NCI-H2171 (cell line): ENCODE measurements at places on chromosomes 1 and 21.

DNA sequence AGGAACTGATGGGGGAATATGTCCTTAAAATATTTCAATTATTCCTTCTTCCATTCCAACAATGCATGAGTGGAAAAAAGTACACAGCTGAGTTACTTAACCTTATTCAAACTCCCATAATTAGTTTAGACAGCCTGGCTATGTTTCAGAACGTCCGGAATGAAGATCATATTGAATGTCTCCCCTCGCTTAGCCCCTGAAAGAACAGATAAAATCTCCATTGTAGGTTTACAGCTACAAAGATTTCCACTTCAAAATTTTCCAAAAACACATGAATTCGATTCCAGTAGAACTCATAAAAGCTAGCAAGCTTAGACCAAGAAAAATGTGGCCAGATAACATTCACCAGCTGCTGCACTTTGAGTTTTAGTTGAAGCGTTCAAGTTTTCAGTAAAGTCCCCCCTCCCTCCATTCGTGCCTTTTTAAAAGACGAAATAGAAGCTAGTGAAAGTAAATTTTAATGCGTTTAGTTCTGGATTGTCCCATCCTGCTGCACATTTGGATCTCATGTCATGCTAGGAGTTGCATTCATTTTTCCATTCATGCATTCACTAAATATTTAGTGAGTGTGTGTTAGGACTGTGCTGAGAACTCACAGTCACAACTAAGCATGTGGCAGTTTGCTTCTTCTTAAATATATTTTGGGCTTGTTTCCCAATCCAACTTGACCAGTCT lies 29.4 kb upstream of the SSX2IP start:
- no peak for DNase-seq

- DNase-seq, result no peak
Observed at GRCh38 chr1:44594871-44595735, 79.2 kb downstream of the TMEM53 start.

GRCh38 chr1:40592107-40592803 lies 60.8 kb downstream of the ZNF684 start:
- no peak for DNase-seq

DNA sequence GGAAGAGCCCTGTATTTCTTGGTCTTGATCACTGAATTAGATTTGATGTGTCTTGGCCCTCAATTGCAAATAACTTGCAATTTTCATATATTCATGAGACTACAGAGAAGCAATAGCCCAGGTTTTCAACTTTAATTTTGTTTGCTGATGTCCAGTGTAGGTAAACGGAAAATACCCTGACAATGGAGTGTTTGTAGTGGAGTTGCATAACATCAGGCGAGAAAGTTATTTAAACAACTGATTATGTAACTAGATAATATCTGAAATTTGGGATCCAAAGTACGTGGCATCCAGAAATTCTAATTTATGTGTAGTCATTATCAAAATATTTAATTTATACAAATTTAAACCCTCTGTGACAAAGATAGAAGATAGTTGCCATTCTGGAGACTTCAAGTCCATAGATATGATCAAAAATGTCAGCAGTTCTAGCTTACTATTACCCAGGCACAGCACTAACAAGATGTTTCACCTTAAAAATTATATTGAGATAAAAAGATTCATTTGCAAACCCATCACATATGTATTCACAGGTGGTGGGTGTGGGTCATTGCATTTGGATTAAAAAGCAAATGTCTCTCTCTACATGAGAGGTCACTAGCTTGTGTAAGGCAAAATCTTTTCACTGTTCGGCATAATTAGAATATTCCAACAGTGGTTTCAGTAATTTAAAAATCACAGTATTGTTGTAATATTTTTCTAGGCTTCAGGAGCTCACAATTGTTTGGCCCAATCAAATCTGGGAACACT lies 150.7 kb downstream of the KCTD3 start:
- no peak for DNase-seq

- no peak for DNase-seq
Observed at GRCh38 chr1:21736011-21736410, 46.9 kb downstream of the USP48 start.

DNA sequence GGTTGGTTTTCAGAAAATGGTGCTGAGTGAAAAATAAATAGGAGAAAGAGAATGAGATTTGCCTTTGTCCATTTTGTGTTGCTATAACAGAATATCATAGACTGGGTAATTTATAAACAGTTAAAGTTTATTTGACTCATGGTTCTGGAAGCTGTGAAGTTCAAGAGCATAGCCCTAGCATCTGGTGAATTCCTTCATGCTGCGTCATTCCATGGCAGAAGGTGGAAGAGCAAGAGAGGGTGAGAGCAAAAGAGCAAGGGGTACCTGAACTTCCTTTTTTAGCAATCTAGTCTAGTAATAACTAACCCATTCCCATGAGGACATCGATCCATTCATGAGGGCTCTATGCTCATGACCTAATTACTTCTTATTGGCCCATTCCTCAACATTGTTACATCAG lies 209.1 kb upstream of the ZP4 start:
- DNase-seq, result no peak

- DNase-seq, result no peak
Observed at GRCh38 chr1:21761052-21761451, 21.9 kb downstream of the USP48 start.

DNA sequence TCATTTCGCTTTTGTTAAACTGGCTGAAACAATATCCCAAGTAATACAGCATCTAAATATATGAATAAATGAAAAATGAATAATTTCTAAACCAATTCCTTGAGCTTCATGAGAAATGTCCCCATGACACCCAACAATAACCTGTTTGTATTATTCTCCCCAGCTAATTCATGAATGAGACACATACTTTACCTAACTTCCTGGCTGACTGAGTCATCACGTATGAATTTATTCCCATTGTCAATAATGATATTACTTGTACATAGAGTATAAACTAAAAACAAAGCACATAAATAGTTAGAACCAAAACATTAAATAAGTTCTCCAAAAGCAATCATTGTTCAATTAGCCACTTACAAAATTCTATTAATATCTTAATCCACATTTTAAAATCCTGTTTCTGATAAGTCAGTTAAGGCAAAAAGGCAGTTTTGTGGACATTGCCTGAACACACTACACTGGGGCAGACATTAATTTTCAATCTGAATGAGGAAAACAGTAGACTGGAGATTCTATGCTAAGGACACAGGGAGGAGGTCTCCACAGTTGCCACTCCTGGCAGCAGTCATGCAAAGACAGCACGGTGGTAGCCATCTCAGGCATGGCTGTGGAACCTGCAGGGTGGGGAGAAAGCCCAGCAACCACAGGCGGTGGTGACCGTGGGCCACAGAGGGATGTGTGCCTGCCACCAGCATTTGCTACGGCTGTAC lies 48.2 kb downstream of the SLC9C2 start:
- DNase-seq, result no peak

DNA sequence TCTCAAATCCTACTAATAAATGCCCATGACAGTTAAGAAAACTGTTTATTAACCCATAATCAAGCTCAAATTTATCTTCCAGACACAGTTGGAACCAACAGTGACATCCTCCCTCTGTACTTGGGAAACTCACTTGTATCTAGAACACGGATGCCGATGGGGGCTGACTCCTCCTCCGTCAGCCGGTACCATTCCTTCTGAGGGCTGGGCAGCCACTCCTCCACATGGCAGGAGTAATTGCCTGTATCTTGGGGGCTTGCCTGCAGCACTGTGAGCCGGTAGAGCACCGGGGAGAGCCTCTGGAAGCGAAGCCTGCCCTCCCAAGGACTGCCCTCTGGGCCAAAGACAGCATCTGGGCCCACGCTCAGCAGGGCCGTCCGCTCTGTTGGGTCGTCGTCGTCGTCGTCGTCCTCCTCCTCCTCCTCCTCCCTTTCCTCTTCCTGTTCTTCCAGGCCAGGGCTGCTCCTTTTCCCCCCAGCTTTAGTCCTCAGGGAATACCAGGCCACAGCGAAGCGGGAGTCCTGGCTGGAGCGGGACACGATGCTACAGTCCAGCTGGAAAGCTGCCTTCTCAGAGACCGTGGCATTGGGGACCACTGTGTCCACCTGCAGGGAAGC lies 8.5 kb upstream of the CD58 start:
- no peak for DNase-seq

GRCh38 chr1:181033128-181033798 lies 520 bp upstream of the MR1 start:
- DNase-seq, result no peak

DNA sequence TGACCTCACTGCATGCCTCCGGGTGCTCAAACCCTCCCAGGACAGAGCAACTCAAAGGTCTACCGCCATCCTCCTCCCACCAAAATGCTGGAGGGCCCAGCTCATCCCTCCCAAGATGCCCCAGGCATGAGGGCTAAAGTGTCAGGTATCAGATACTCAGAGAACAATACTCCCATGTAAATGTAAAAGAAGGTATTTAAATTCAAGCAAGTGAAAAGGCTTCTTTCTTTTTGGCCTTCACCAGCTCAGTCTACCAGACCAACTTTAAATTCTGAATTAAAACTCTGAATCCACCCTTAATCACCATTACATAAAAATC lies 3.0 kb downstream of the PARP1 start:
- no peak for DNase-seq

GRCh38 chr1:151992303-151993083 lies 1.2 kb downstream of the S100A10 start:
- DNase-seq, result no peak

DNA sequence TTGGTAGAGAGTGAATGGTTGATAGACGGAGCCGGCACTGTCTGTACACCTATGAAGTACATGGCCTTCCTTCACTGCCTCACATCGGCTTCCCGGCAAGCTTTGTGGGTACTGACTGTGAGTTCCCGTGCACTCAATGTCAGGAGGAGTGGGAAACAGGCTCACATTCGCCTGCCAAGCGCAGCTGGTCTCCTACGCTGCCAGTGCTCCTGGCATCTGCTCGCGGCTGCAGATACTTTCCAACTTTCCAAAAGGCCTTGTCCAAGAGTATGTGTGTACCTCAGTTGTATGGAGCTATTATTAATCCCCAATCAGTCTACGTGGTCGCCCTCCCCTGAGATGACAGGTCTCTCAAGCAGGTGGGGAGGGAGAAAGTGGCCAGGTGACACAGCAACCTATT lies 180.8 kb downstream of the ZSCAN20 start:
- DNase-seq, result no peak

DNA sequence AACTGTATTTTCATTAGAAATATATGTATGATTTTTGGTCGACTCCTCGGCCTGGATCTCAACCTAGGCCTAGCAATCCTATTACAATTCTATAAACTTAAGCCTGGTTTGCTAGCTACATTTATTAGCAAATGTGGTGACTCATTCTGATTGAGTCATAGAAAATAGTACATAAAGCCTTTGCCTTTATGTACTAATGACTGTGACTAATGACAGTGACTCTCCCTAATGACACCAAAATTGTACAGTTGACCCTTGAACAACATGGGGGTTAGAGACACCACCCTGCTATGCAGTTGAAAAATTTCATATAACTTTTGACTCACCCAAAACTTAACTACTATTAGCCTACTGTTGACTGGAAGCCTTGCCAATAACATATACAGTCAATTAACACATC lies 78.9 kb downstream of the CLEC20A start:
- no peak for DNase-seq

DNA sequence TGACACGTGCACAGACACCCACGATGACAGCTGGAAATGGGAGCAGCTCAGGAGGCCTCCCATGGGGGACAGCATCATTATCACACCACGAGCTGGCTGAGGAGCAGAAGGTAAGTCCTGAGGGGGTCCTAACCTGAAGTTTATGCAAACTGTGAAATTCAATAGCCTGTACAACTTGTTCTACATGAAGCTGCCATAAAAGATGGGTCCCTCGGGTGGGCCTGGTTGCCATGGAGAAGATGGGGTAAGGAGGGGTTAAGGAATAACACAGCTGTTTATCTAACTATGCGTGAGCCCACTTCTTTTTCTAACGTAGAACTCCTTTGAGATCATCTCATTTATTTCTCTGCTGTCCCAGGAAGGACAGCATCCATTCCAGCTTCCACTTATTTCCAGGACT lies 163.4 kb upstream of the CD34 start:
- DNase-seq, result peak; percentile 89

DNA sequence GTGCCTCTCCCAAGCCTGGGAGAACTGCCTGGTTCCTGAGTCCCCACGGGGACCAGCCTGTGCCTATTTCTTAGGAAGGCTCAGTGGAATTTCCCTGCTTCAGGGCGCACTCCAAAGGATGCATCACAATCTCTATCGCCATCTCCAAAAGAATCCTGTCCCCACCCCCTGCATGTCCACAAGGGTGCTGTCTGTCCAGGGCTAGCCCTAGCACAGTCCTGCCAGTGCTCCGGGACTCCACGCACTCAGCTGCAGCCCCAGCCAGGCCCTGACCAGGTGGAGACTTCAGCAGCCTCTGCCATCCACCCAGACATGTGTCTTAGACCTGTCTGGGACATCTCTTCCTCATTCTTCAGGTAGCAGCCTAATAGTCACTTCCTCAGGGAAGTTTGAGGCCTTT lies 199.7 kb downstream of the GRIK3 start:
- DNase-seq, result no peak

- DNase-seq, result no peak
Observed at GRCh38 chr1:179296356-179297104, 2.9 kb downstream of the SOAT1 start.

DNA sequence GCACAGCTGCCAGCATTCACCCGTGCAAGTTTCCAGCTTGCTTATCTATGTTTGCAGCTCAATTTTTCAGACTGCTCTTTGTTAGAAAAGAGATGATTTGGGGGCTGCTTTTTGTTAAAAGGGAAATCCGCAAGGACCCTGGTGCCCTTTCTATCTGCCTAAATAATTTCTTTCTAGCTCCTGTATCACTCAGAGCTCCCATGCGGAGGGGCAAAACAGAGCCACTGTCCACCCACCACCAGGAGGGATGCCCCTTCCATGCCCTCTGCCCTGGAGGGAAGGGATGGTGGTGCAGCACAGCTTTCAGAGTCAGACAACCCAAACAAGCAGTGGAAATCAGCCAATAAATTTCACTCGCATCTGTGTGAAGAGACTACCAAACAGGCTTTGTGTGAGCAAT lies 13.9 kb upstream of the SLC5A9 start:
- no peak for DNase-seq

DNA sequence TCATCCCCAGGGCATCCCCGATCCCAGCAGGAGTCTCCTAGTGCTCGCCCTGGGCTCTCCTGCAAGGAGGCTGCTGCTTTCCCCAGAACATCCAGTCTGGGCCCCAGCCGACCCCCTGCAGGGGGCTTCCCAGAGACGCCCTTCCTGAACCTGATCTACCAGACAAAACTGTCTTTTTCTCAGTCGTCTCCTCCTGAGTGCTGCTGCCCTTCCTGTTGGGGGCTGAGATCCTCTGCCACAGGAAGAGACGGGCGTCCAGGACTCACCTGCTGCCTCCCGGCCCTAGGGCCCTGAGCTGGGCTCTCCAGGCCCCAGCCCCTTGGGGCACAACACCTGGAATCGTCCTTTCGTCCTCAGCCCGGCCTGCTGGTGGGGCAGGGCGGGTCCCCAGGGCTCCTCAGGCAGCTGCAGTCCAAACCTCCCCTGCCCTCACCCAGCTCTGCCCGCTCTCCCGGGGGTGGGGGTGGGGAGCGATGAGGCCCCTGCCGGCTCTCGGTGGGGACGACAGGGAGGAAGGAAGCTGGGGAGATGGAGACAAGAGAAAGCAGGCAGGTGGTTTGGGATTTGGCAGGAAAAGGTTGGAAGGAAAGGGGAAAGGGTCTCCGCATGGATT lies 36.9 kb downstream of the TP73 start:
- DNase-seq, result no peak

- DNase-seq, result no peak
Observed at GRCh38 chr1:94227624-94228023, 9.8 kb downstream of the ARHGAP29 start.
